ENCODE measurements at places on chromosomes 16 and 17.

- no peak for DNase-seq
Measured at GRCh38 chr17:46983782-46984181, 4.7 kb upstream of the RPRML start.

GRCh38 chr17:62692159-62692651 lies 64.7 kb downstream of the MRC2 start:
- no peak for DNase-seq

DNA sequence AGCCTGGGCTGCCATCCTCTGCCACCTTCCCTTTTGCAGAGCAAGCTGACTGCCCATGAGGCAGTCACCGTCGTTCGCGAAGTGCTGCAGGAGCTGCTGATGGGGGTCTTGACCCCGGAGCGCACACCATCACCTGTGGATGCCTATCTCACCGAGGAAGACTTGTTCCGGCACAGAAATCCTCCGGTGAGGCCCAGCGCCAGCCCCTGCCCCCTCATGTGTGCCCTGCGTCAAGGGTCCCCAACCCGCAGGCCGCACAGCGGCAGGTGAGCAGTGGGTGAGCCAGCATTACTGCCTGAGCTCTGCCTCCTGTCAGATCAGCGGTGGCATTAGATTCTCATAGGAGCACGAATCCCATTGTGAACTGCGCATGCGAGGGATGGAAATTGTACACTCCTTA lies 7.7 kb upstream of the EPN3 start:
- DNase-seq: no peak

GRCh38 chr16:88793251-88793954 lies 8.4 kb upstream of the PIEZO1 start:
- DNase-seq: no peak

- DNase-seq: no peak
Measured at GRCh38 chr16:11251525-11252481, 4.2 kb downstream of the SOCS1 start.
